ENCODE measurements at places on chromosomes 1 and 21. TPM values are rescaled to one million over a fixed set of nuclear protein-coding genes. Genes with fewer than 3 reads are reported as not detected.

DNA sequence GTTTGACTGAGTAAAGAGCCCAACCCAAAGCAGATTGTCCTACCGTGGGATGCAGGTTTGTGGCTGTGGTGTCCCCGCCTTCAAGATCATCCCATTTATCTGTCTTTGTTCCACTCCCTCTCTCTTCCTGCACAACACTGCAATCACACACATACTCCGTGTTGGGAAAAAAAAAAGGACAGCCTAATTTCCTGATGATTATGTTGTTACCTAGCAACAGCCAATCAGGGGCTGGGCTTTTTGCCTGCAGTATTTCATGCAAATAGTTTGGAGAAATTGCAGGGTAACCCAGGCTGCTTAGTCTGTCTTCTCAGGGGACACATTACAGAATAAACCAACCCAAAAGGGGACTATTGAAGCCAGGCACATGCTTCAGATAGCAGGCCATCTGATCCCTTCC, 38.3 kb downstream of the PHC2 start:
- no peak for DNase-seq

TRIM17 gene
- polyA plus RNA-seq: 0.41 TPM

PAFAH2 gene
- polyA plus RNA-seq: 15.7 TPM

DNA sequence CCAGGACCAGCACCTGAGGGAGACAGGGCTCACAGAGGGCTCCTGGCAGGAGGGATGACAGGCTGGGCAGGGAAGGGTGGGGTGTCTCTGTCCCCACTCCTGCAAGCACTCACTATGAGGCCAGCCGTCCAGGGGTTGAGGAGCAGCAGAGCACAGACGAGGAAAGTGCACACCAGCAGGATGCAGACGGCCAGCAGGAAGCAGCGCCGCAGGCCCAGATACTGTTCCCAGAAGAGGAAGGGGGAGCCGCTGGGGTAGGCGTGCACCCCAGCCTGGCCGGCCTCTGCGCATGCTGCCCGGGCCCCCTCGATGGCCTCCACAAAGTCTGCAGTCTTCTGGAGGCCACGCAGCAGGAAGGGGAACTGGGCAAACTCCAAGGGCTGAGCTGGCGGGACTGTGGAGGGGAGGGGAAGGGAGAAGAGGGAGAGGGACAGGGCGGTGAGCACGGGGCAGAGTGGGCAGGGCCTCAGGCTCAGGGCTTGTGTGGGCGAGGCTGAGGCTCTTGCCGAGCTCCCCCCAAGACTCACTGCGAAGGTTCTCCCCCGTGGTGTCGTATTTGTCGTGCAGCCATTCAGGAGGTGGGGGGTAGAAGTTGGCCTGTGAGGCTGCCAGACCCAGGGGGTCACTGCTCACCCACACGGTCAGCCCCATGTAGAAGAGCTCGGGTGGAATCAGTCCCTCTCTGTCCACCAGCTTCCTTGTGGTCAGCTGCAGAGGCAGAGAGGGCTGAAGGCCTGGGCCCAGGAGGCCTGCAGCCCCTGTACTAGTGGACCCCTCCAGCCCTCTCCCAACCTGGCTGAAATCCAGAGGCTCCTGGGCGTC, 16.5 kb downstream of the PTCH2 start:
- DNase-seq: no peak

- no peak for DNase-seq
Observed at GRCh38 chr1:8396083-8396785, 78.3 kb downstream of the SLC45A1 start.

- no peak for DNase-seq
Observed at GRCh38 chr1:10444795-10445397, 4.9 kb upstream of the CORT start.

DNA sequence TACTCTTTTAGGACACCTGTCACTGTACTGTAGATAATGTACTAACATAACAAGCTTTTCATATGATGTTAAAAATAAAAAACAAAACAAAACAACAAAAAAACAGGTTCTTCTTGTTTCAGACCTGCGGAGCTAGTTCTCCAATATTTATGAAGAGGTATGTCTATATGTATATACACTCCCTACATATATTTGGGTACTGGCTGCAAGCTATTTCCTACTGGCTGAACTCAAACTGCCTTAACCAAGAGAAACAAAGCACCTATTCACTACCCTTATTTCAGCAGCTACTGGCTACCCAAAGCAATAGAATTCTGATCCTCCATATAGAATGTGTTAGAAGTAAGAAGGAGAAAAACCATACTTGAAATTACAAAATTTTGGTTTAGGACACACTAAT, 73.5 kb downstream of the ABL2 start:
- no peak for DNase-seq

TMEM51 gene
- not detected for polyA plus RNA-seq

- DNase-seq: no peak
Observed at GRCh38 chr21:14318578-14318977, 64.4 kb downstream of the HSPA13 start.

GRCh38 chr1:23980728-23981070, 572 bp upstream of the SRSF10 start:
- DNase-seq: no peak

LAMC2 gene
- polyA plus RNA-seq: not detected

SELL gene
- polyA plus RNA-seq: 2,165 TPM

CD247 gene
- 412 TPM for polyA plus RNA-seq

PALMD gene
- not detected for polyA plus RNA-seq

DNA sequence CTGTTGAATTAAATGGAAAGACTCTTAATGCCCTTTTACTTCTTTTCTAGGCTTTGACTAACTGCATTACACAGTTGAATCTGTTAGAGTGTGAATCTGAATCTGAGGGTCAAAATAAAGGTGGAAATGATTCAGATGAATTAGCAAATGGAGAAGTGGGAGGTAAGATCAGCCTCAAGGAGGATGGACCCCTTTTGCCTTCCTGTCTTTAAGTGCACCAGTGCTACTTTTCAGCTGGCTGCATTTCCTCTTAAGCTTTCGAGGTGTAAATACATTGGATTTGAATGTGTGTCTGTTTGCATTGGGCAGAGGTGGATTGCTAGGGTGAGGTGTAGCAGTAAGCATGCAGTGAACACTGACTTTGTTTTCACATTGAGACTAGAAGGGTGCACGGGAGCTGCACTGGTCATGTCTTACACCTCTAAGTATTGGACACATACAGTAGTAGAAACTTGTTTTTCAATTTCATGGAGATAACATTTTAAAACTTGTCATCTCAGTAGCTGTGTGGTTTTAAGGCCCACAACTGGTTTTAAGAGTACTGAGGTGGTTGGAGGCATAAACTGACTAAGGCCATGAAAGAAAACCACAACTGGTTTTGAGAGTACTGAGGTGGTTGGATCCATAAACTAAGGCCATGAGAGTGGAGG, 35.4 kb downstream of the MIA3 start:
- DNase-seq: peak; percentile 53

KCNA2 gene
- polyA plus RNA-seq: 0.59 TPM

GRCh38 chr1:58839846-58840835, 56.3 kb upstream of the JUN start:
- DNase-seq: no peak

DNA sequence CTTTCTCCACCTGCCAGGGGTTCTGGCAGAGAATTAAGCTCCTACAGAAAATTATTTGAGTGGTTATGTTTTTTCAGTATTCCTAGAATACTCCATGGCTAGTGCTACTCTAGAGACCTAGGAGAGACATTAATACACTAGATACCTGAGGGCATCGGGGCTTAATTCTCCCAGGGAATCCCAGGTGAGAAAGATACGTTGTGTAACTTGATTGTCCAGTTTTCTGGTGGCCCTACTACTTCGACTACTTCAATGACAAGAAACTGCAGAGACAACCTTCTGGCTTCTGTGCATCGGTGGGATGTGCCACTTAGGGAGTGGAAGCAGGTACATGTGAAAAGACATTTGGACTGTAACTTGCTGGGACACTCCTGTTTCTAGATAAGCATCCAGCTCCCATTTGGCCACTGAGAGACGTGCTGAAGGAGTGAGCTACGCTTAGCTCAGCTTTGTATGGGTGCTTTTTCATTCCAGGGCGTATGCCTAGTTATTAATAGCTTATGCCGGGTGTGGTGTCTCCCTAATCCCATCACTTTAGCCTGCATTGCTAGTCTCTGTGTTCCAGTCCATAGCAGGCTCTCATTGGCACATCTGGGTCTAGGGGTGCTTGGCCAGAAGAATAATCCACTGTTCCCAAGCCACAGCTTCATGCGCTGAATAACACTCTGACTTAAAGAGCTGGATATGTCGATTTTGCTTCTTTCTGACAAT, 300.7 kb downstream of the SIPA1L2 start:
- no peak for DNase-seq

KCNC4 gene
- polyA plus RNA-seq: 1.3 TPM

ACKR1 gene
- polyA plus RNA-seq: not detected

DNA sequence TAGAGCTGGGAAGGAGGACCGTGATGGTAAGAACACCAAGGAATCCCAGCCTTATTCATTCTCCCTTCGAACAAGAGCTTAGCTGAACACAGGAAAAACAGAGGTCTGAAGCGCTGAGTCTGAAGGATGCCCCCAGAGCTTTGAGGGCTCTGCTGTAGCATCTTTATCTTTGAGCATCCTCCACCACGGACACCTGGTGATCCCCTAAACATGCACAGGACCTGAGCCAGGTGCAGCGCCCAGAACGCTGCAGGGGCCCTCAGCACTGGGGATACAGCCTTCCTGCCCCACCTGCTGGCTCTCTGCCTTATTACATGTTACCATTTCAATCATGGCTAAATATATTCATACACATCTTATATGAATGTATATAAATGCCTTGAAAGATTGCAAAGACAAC, 7.7 kb upstream of the GPATCH4 start:
- peak; percentile 59 for DNase-seq

DNA sequence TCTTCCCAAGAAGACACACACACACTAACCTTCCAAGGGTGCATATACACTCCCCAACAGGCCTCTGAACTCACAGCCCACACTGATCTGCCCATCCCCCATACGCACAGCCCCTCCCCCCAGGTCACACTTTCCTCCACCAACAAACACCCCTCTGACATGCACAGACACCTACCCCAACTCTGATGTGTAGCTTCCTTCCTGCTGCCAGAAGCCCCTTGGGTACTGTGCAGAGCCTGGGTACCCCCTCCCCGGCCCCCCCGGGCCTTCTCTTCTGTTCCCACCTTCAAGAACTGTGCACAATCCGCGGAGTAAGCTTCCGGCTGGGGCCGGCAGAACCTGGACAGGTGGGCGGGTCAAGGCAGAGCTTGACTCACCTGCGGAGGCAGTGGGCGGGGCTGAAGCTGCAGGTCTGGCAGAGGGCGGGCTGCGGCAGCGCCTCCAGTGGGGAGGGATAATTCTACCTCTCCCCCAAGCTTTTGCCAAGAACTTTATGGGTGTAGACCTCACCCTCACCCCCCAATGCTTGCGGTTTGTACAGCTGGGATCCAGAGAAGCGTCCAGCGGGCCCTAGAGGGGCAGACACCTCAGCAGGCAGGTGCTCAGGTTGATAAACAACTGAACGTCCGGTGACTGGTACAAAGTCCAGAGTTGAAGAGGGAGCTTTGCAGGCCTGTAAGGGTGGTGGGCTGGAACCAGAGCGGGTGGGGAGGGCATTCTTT, at the start of gene C1orf210:
Gene C1orf210, minus strand, starts transcription at position 313 of the 722 bp plus-strand sequence. CDS start 2,311 bp downstream, outside the sequence.
- DNase-seq: no peak

DNA sequence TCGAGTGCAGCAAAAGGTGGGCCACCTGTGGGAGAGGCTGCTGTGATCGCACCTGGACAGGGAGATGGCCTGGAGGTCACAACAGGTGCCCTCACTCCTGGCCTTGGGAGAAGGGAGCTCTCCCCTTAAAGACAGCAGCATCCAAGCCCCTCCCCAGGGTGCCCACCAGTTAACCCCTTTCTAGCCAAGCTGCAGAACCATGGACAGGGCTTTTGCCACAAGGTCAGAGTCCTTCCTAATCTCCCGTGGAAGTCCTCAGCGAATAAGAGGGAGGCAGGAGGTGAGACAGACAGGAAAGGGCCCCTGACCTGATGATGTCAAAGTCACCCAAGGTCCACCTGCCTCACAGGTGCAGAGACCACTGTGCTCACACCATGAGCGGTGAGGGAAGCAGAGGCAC, 1.7 kb downstream of the CNTN2 start:
- no peak for DNase-seq

DCST1 gene
- polyA plus RNA-seq: not detected

FAM43B gene
- not detected for polyA plus RNA-seq

- no peak for DNase-seq
Observed at GRCh38 chr1:22500058-22500457, 48.4 kb downstream of the ZBTB40 start.

- peak; percentile 82 for DNase-seq
Observed at GRCh38 chr1:24501371-24502064, 1.1 kb upstream of the RCAN3 start.

RSPH1 gene
- polyA plus RNA-seq: not detected

GRCh38 chr1:8465692-8466091, 147.8 kb downstream of the SLC45A1 start:
- DNase-seq: no peak

DNA sequence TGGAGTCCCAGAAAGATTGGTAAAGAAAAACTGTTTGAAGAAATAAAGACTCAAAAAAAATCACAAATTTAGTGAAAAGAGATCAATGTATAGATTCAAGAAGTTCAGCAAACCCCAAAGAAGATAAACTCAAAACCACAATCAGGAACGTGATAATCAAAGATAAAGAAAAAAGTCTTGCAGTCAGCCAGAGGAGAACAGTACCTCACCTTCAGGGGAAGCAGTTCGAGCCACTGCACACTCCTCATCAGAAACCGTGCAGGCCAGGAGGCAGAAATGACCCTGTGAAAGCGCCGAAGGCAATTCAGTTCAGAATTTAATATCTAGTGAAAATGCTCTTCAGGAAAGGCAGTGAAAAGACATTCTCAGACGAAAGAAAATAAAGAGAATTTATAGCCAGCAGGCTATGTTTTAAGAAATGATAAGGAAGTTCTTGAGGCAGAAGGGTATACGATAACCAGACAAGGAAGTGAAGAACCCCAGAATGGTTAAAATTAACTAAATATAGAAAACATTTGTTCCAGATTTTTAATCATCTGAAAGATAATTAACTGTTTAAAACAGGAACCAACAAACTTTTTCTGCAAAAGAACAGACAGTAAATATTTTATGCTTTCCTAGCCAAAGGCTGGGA, 13.5 kb upstream of the SUMO3 start:
- no peak for DNase-seq

ADCY10 gene
- not detected for polyA plus RNA-seq

DNA sequence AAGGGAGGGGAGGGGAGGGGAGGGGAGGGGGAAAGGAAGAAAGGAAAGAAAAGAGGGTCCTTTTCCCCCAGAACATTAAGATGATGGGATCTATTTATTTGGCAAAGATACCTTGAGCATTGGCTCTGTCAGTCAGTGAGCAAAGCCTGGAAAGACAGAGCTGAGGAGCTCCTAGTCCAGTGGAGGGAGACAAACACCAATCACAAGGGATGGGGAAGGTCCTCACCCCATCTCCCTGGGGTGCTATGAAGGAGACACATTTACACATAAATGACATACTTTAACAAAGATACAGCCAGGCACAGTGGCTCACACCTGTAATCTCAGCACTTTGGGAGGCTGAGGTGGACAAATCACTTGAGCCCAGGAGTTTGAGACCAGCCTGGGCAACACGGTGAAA, 154.9 kb upstream of the TIAM1 start:
- DNase-seq: no peak
